ENCODE measurements at places on chromosomes 13 and 19. TPM values are rescaled to one million over a fixed set of nuclear protein-coding genes. Genes with fewer than 3 reads are reported as not detected.
A peak's percentile ranks its signal among the peaks of the same experiment; 100 is the strongest.

GRCh38 chr19:8576273-8576993, 809 bp downstream of the MYO1F start:
- DNase-seq = no peak

- DNase-seq = no peak
Measured at GRCh38 chr19:5037936-5038335, 69.0 kb downstream of the KDM4B start.

DNA sequence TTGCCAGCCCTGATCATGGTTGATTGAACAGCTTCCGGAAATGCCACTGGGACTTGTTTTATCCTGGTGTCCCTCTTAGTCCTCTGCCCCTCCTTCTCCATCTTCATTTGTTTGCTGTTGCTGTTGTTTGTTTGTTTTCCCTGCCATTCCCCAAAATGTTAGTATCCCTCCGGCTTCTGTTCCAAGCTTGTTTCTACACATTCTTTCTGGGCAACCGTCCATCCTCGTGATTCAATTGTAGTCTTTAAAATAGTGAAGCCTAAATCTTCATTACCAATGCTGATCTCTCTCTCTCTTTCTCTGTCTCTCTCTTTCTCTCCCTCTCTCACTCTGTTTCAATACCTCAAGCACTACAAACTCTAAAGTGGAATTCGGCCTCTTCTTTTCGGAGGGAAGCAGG, 649.3 kb upstream of the ARGLU1 start:
- DNase-seq = no peak

DNA sequence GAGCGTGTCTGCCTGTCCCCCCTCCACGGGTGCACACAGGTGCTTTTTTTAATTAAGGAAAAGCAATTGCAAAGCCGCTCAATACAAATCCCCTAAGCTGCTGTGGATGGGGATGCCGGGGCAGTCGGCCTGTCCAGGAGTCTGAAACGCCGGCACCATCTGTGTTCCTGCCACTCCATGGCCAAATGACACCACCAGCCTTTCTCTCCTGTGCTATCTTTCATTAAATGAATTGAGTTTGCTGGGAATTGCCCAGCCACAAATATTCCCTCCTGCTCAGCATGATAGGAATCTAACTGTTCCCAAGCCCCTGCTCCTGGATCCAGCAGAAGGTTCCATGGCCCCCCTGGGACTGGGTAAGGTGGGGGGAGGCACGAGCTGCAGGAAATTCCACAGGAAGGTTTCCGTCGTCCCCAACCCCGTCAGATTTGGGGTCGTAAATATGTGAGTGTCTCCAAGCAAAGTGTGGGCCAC, 139.2 kb downstream of the KDM4B start:
- DNase-seq = no peak

- no peak for DNase-seq
Measured at GRCh38 chr13:39765801-39766463, 110.5 kb downstream of the COG6 start.

DNA sequence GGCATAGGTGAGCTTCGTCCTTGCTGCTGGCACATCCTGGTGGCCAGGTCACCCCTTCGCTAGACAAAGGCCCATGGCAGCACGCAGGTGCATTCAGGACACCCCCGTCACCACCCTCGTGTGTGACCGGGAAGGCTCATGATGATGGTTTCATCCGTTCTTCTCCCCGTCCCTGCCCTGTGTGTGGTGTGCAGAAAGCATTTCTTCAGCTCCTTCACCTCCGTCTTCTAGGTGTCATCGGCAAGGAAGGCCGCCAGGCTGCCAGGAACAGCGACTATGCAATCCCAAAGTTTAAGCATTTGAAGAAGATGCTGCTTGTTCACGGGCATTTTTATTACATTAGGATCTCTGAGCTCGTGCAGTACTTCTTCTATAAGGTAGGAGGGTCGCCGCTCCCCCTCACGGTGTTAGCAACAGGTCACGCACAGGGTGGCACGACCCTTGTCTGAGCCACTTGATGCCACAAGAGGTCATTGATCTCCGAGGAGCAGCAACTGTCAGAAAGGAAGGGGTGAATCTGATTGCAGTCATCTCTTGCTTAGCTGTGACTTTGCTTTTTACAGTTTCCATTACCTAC, 111.0 kb upstream of the MCF2L start:
- DNase-seq = no peak

DNA sequence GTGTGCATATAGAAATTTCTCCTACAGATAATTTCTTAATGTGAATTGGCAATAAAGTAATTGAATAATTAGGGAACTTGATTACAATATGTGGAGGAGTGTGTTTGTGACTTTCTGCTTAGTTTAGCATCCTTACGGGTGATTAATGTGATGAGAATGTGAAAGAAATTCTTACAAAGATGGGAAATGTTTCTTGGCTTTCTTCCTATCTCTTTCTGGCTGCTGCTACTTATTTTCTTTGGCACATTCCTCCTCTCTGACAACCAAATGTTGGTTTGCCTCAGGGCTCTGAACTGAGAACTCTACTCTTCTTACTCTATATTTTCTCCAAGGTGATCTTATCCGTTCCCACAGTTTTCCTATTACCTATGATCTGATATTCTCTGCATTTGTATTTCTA, 300.1 kb downstream of the TBC1D4 start:
- DNase-seq = no peak

- no peak for DNase-seq
Measured at GRCh38 chr19:46980761-46981160, 38.9 kb upstream of the NPAS1 start.

DNA sequence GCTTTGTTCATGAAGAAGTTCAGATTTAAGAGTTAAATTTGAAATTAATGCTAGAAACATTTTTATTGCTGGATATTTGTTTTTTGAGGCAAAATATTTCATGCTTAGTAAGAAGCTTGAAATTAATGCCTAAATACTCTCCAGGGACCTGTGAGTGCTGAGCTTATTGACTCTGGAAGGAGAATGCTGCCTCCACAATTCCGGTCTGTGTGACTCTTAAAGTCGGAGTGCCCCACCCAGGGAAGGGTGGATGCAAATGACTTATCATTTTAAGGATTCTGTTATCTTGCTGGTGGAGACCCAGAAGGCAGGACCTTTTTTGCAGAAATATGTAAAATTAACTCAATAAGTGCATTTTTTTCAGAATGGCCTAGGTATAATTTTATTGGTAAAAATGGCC, 143.8 kb upstream of the RXFP2 start:
- no peak for DNase-seq

DNA sequence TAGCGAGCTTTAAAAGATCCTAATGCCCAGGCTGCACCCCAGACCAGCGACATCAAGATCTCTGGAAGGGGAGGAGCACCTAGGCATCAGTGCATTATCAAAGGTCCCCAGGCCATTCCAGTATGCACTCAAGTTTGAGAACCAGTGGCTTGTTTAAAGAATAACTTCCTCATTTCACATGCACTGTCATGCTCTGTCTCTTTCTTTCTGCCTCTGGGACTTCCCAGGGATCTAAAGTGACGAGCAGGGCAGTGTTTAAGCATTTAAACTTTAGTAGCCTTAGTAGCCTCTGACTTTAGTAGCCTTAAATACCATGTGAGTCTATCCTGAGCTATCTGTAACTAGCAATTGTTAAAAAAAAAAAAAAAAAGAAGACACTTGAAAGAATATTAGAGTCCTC, 8.9 kb upstream of the FARP1 start:
- no peak for DNase-seq

- DNase-seq = peak; percentile 88
Measured at GRCh38 chr19:1266916-1267476, 2.1 kb upstream of the CIRBP start.

DNA sequence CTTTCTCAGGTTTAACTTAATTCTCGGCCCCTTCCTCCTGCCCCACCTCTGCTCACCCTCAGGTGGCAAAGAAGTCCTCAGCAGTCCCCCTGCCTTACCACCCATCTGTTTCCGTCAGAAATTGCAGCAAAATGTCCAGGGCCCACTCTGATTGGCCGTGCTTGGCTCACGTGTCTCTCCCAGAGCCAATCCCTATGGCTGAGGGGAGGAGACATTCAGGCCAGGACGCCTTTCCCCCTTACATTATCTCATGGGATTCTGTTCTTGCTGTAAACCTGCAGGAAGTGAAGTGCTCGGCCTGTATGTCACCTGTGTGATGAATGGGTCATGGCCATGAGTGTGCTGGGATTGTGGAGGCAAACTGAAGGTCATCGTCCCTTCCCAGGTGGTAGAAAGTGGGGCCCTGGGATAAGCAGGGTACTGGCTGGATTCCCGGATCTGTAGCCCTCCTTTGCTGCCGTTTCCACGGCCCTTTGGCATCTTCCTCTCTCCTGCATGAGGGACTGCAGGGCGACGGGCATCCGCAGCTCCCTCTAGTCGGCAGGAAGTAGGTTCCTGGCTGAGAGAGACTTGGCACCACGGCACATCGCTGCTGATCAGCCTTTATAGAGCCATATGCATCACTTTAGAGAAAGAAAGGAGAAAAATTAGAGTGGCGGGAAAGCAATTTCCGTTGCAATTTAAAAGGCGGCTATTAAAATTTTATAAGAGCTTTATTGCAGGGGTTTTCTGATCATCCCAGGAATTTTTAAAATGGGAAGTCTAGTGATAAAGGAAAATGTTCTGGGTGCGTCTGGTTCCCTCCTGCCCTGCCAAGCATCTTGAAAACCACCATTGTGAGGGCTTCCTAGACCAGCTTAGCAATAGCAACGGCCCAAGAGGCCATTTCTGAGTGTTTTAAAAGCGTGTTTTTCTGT, 118.2 kb downstream of the SIPA1L3 start:
- no peak for DNase-seq

GRCh38 chr19:8654591-8655339, 24.3 kb downstream of the NFILZ start:
- peak; percentile 58 for DNase-seq

GRCh38 chr13:80962855-80963254, 621.9 kb upstream of the SPRY2 start:
- no peak for DNase-seq

- peak; percentile 77 for DNase-seq
Measured at GRCh38 chr19:27793128-27793643, 1419.8 kb downstream of the UQCRFS1 start.

GRCh38 chr19:10114651-10115391, 3.3 kb downstream of the P2RY11 start:
- DNase-seq = no peak

DNA sequence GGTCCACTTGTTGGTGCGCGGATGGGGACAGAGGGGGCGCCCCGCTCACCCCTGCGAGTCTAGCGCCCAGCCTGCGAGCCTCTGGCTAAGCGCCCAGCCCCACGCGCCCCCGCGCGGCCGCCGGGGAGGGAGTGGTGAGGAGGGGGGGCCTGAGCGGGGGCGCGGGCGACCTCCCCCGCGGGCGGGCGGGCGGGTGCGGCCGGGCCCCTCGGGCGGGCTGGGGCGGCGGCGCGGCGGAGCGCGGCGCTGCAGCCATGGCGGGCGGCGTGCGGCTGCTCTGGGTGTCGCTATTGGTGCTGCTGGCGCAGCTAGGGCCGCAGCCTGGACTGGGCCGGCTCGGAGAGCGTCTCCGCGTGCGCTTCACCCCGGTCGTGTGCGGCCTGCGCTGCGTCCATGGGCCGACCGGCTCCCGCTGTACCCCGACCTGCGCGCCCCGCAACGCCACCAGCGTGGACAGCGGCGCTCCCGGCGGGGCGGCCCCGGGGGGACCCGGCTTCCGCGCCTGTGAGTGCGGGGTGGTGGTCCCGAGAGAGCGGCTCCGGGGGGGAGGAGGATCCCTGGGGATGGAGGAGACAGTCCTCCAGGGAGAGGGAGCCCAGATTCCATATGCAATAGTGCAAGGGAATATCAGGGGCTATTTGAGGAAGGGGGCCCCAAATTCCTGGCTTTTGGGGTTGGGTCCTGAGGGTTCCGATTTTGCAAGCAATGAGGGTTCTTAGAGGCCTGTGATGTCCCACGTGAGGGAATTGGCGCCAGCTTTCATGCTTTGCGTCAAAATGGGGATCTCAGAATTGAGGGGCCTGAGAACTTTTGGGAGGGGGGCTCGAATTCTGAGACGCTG, at the start of gene LTBP4:
TSS of gene LTBP4 (plus strand) at position 236 of the 841 bp plus-strand sequence. CDS start at position 255, 19 bp downstream.
- no peak for DNase-seq

DNA sequence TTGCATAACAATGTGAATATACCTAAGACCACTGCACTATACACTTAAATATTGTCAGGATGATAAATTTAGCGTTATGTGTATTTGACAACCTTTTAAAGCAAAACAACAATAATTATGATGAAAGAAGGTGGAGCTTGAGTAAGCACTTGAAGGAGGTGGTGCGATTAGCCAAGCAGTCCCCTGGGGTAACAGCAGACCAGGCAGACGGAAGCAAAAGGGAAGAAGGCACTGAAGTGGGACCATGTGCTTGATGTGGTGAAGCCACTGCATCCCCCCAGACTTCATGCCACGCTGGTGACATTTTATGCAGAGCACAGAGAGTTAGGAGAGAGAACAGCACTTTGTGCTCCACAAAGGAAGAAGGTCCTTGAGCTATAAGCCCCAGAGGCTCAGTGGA, 58.3 kb upstream of the ZNF507 start:
- DNase-seq = no peak

GRCh38 chr13:51942189-51942588, 69.1 kb downstream of the ATP7B start:
- no peak for DNase-seq

GRCh38 chr13:32530841-32531253, 7.7 kb downstream of the N4BP2L2 start:
- DNase-seq = no peak

GRCh38 chr13:102302534-102302933, 99.3 kb downstream of the FGF14 start:
- no peak for DNase-seq

DNA sequence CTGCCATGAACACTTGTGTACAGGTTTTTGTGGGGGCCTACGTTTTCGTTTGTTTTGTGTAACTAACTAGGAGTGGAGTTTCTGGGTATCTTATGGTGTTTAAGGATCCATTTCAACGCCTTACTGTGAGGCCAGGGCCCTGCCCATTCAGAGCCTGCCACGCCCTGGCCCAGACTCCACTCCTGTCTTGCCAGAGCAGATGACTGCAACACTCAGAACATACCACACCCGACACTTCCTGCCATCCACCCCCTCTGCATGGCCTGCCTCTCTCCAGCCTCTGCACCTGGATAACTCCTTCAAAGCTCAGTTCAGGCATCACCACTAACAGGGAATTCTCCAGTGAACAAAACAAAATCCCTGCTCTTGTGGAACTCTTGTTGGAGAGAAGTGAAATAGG, 43.2 kb downstream of the RGCC start:
- no peak for DNase-seq

- no peak for DNase-seq
Measured at GRCh38 chr13:40026741-40027140, 371.3 kb downstream of the COG6 start.

- no peak for DNase-seq
Measured at GRCh38 chr19:44092108-44092507, 2.1 kb upstream of the ZNF224 start.

- DNase-seq = no peak
Measured at GRCh38 chr13:57582032-57582431, 49.5 kb upstream of the PCDH17 start.

- DNase-seq = peak; percentile 9
Measured at GRCh38 chr13:85148009-85148408, 651.2 kb downstream of the SLITRK6 start.

GRCh38 chr19:15283141-15283883, 49.0 kb downstream of the BRD4 start:
- DNase-seq = no peak

GRCh38 chr13:37595162-37595561, 3.4 kb downstream of the POSTN start:
- no peak for DNase-seq

The ICAM5 gene
- total RNA-seq = not detected

The CD209 gene
- total RNA-seq = 13.8 TPM

The DPF1 gene
- not detected for total RNA-seq

The CATSPERD gene
- not detected for total RNA-seq

The ZNF667 gene
- total RNA-seq = 11.8 TPM

The CCDC194 gene
- not detected for total RNA-seq

The LIM2 gene
- not detected for total RNA-seq

The IL12RB1 gene
- 1.4 TPM for total RNA-seq

The KLF12 gene
- total RNA-seq = 5.2 TPM

The SLC15A1 gene
- not detected for total RNA-seq

The ONECUT3 gene
- total RNA-seq = not detected

All from adrenal gland (tissue), 19 donors.